ENCODE measurements at places on chromosomes 12 and 14. TPM values are rescaled to one million over a fixed set of nuclear protein-coding genes. Genes with fewer than 3 reads are reported as not detected.

Gene OR6C2
- total RNA-seq = not detected

Gene AQP5
- total RNA-seq = 0.41 TPM

DNA sequence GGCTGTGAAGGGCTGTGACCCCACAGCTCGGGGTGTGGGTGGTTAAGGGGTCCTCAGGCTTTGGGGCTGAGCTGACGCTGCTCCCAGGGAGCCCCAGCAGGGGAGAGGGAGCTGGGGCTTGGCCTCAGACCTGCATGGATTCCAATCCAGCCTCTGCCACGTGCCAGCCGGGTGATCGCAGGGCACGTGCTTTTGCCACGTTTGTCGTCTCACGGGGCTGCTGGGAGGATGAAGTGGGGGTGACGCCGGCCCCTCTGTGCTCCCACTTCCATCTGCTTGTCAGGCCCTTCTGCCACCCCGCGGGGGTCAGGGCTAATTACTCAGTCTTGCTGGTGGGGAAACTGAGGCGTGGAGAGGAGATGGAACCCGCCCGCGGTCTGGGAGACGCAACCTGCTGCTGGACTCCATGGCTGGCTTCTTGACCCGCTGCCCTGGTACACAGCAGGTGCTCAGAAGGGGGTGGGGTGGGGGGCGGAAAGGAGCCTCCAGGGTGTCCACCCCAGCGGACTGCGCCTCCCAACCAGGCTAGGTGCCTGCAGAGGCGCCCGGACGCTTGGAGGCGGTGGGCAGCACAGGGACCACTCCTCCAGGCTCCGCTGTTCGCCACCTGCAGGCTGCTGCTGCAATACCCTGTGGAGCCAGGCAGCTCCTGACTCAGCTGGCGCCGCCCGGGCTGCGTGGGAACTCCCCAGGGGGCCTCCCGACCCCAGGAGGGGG, 36.4 kb upstream of the PRIMA1 start:
- H3K27me3 ChIP-seq = peaks cover 41% of the 10 kb centered on the region
- no peak overlapping the region for H3K27ac ChIP-seq
- H3K4me3 ChIP-seq = no peak overlapping the region

Gene NPFF
- not detected for total RNA-seq

Gene RPS29
- total RNA-seq = 853 TPM

Gene PUS7L
- 4.3 TPM for total RNA-seq

GRCh38 chr12:127273626-127274025, 993.3 kb upstream of the TMEM132C start:
- no peak overlapping the region for H3K4me3 ChIP-seq
- H3K27ac ChIP-seq = no peak overlapping the region
- H3K27me3 ChIP-seq = peaks cover 47% of the 10 kb centered on the region
- no peaks in the 10 kb centered on the region for H3K36me3 ChIP-seq

Gene LRP1-AS
- total RNA-seq = not detected

Gene NXPH4
- total RNA-seq = 0.44 TPM

DNA sequence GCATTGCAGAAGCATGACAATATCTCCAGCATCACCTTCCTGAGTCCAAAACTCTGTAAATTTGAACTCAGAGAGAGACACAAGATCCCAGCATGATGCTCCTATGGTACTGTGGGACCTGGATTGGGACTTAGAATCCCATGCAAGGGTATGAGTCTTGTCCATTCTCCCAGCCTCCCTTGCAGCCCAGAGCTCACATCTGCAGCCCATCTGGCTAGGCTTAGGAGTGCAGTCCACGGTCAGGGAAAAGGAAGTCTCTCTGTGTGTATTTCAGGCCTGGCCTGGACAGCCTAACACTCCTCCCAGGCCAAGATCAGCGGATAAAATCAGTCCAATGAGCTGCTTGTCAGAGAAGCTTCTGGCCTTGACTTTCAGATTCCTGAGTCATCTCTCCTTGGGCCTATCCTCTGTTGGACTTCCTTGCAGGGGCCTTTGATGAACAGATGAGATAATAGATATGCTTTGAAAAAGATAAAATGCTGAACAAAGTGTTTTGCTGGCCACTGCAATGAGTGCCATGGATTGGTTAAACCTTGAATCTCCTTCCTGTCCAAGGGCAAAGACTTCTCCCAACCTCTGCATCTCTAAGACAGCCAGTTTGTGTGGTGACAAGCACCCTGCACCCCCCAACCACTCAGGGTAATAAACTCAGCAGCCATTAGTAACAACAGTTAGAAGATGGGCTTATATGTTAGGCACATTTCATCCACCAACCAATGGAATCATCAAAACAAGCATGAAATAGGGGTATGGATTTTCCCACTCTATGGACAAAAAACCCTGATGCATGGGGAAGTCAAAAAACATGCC, 412.8 kb upstream of the TBX3 start:
- DNase-seq = peak; percentile 41
- no peak overlapping the region for H3K4me3 ChIP-seq
- H3K27ac ChIP-seq = peak overlapping the region; percentile 59
- peaks cover 5% of the 10 kb centered on the region for H3K27me3 ChIP-seq
- no peaks in the 10 kb centered on the region for H3K36me3 ChIP-seq
- H3K4me1 ChIP-seq = no peaks in the 10 kb centered on the region

GRCh38 chr14:65676361-65677014, 264.0 kb downstream of the FUT8 start:
- no peaks in the 10 kb centered on the region for H3K4me1 ChIP-seq
- DNase-seq = no peak
- H3K4me3 ChIP-seq = no peak overlapping the region
- H3K36me3 ChIP-seq = no peaks in the 10 kb centered on the region
- no peaks in the 10 kb centered on the region for H3K27me3 ChIP-seq
- no peak overlapping the region for H3K27ac ChIP-seq

DNA sequence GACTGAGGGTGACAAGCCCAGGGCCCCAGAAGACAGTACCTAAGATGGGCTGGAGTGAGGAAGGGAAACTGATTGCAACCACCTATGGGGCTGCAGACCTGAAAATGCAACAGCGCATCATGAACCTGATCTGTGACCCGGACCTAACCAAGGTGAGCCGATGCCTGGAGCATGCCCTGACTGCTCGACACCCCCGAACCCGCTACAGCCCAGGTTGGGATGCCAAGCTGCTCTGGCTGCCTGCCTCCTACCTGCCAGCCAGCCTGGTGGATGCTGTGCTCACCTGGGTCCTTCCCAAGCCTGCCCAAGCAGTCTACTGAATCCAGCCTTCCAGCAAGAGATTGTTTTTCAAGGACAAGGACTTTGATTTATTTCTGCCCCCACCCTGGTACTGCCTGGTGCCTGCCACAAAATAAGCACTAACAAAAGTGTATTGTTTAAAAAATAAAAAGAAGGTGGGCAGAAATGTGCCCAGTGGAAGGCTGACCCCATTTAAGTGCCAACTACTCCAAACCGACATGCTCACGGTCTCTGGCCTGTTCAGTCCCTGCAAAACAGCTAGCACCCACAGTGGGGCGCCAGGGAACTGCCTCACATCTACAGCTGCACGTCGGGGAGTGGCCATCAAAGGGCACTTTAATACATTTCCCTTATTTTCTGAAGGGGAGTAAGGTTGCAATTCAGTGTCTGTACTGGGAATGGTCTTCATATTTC, 4.2 kb downstream of the RDH5 start:
- peak; percentile 74 for DNase-seq
- no peak overlapping the region for H3K4me3 ChIP-seq
- peaks cover 45% of the 10 kb centered on the region for H3K36me3 ChIP-seq
- H3K27ac ChIP-seq = peak overlapping the region; percentile 98

- H3K4me1 ChIP-seq = peaks cover 4% of the 10 kb centered on the region
- DNase-seq = no peak
- no peak overlapping the region for H3K27ac ChIP-seq
- no peak overlapping the region for H3K4me3 ChIP-seq
- no peaks in the 10 kb centered on the region for H3K27me3 ChIP-seq
Observed at GRCh38 chr14:70897464-70897863, 9.8 kb upstream of the PCNX1 start.

Gene DLK1
- 2.8 TPM for total RNA-seq

Gene ARL6IP4
- 156 TPM for total RNA-seq

Gene AGAP2
- total RNA-seq = 6.5 TPM

- no peak overlapping the region for H3K27ac ChIP-seq
- H3K27me3 ChIP-seq = peaks cover 4% of the 10 kb centered on the region
- no peaks in the 10 kb centered on the region for H3K4me1 ChIP-seq
- H3K36me3 ChIP-seq = no peaks in the 10 kb centered on the region
- DNase-seq = no peak
Observed at GRCh38 chr14:59688224-59689170, 111.9 kb upstream of the CCDC175 start.

GRCh38 chr12:118271770-118272417, 100.8 kb downstream of the TAOK3 start:
- no peak overlapping the region for H3K27ac ChIP-seq
- no peaks in the 10 kb centered on the region for H3K36me3 ChIP-seq
- H3K27me3 ChIP-seq = no peaks in the 10 kb centered on the region
- no peak for DNase-seq
- H3K4me3 ChIP-seq = no peak overlapping the region

DNA sequence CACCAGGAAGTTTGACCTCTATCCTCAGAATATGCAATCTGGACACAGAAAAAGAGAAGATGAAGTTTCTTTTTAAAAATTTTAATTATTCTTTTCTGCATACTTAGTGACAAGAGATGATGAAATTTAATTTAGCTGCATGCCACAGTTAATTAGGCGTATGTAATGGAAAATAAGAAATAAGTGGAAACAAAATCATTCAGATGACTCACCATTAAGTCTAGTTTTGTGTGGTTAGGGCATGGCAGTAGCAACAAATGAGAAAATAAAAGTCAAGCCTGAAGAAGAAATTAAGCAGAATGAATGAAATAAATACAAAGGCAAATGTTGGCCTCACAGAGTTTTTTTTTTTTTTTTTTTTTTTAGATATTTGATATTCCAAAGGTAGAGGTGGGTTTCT, 30.9 kb upstream of the KLRD1 start:
- peaks cover 4% of the 10 kb centered on the region for H3K36me3 ChIP-seq
- H3K27me3 ChIP-seq = no peaks in the 10 kb centered on the region
- H3K4me3 ChIP-seq = no peak overlapping the region
- no peaks in the 10 kb centered on the region for H3K4me1 ChIP-seq

GRCh38 chr14:64725879-64726584, 21.8 kb downstream of the PLEKHG3 start:
- H3K27me3 ChIP-seq = no peaks in the 10 kb centered on the region
- H3K4me1 ChIP-seq = peaks cover 84% of the 10 kb centered on the region
- DNase-seq = peak; percentile 1
- peaks cover 25% of the 10 kb centered on the region for H3K36me3 ChIP-seq
- peak overlapping the region; percentile 61 for H3K27ac ChIP-seq

- H3K27ac ChIP-seq = no peak overlapping the region
- H3K4me1 ChIP-seq = no peaks in the 10 kb centered on the region
- no peaks in the 10 kb centered on the region for H3K36me3 ChIP-seq
- H3K27me3 ChIP-seq = peaks cover 78% of the 10 kb centered on the region
- H3K4me3 ChIP-seq = no peak overlapping the region
Observed at GRCh38 chr12:107855471-107855870, 81.0 kb downstream of the ASCL4 start.

Gene EPYC
- not detected for total RNA-seq

Gene KRT72
- not detected for total RNA-seq

GRCh38 chr14:104632781-104633180, 28.2 kb upstream of the TMEM179 start:
- peaks cover 62% of the 10 kb centered on the region for H3K27me3 ChIP-seq
- no peak for DNase-seq
- H3K4me1 ChIP-seq = no peaks in the 10 kb centered on the region
- H3K4me3 ChIP-seq = no peak overlapping the region
- no peaks in the 10 kb centered on the region for H3K36me3 ChIP-seq

Gene MAP3K9
- 1.9 TPM for total RNA-seq

GRCh38 chr14:51160871-51161270, 66.0 kb upstream of the TRIM9 start:
- no peak for DNase-seq
- no peaks in the 10 kb centered on the region for H3K36me3 ChIP-seq
- H3K27ac ChIP-seq = no peak overlapping the region
- H3K27me3 ChIP-seq = no peaks in the 10 kb centered on the region
- H3K4me3 ChIP-seq = no peak overlapping the region

- DNase-seq = no peak
- H3K36me3 ChIP-seq = no peaks in the 10 kb centered on the region
- H3K4me1 ChIP-seq = peaks cover 4% of the 10 kb centered on the region
- H3K27me3 ChIP-seq = peaks cover 26% of the 10 kb centered on the region
Observed at GRCh38 chr14:36325853-36326252, 5.4 kb upstream of the MBIP start.

DNA sequence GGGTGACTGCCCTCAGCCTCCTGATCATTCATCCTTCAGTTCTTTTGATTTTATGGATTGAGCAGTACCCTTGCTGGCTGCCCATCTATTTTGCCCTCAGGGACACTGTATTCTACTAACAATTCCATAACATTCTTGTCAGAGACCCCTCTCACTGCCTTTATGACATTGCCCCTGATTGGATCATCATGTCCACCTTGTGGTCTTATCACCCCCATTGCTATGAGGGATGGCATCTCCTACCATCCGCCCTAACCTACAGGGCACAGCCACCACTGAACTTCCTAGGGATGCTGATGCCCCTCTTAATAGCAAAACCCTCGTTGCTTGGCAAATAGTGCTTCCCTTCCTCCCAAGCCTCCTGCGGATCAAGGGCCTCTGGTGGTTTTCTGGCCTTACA, 38.8 kb upstream of the HMGA2 start:
- peaks cover 14% of the 10 kb centered on the region for H3K27me3 ChIP-seq
- H3K27ac ChIP-seq = no peak overlapping the region
- H3K36me3 ChIP-seq = no peaks in the 10 kb centered on the region
- no peaks in the 10 kb centered on the region for H3K4me1 ChIP-seq
- DNase-seq = no peak

DNA sequence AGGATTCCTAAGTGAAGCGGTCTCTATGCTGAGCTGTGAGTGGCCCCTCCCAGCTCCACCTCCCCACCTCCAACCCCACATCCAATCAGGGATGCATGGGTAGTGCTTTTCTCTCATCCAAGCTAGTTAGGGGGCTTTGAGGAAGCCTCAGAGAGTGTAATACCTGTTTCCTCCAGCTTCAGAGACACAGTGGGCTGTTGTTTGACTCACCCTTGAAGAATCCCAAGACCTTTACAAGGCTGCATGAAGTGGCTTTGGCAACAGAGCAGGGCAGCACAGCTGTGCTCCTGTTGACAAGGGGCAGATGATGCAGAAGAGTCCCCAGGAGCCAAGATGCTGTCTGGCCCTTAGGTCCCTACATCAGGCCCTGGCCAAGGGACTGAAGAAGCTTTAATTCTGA, 27.1 kb upstream of the CLMN start:
- no peak overlapping the region for H3K27ac ChIP-seq
- no peaks in the 10 kb centered on the region for H3K36me3 ChIP-seq
- DNase-seq = no peak

- no peaks in the 10 kb centered on the region for H3K36me3 ChIP-seq
- no peak overlapping the region for H3K27ac ChIP-seq
- H3K4me1 ChIP-seq = no peaks in the 10 kb centered on the region
Observed at GRCh38 chr14:106506881-106507305, 980.5 kb downstream of the TMEM121 start.

Gene GNB3
- total RNA-seq = 7.5 TPM

GRCh38 chr12:11795913-11796459, 146.5 kb downstream of the ETV6 start:
- DNase-seq = no peak
- H3K4me3 ChIP-seq = no peak overlapping the region
- peak overlapping the region; percentile 84 for H3K27ac ChIP-seq
- peaks cover 79% of the 10 kb centered on the region for H3K4me1 ChIP-seq
- H3K36me3 ChIP-seq = no peaks in the 10 kb centered on the region

GRCh38 chr12:116442946-116443345, 116.2 kb upstream of the MAP1LC3B2 start:
- DNase-seq = no peak
- H3K4me3 ChIP-seq = no peak overlapping the region
- no peaks in the 10 kb centered on the region for H3K36me3 ChIP-seq
- peaks cover under 1% of the 10 kb centered on the region for H3K27me3 ChIP-seq

GRCh38 chr12:81539279-81539678, 219.9 kb downstream of the PPFIA2 start:
- no peaks in the 10 kb centered on the region for H3K27me3 ChIP-seq
- no peaks in the 10 kb centered on the region for H3K4me1 ChIP-seq
- DNase-seq = no peak
- no peaks in the 10 kb centered on the region for H3K36me3 ChIP-seq
- no peak overlapping the region for H3K27ac ChIP-seq

Gene MYH7
- total RNA-seq = 14,853 TPM

All from left ventricle myocardium inferior (tissue), 1 donor.